ENCODE measurements at places on chromosomes 4 and X. TPM values are rescaled to one million over a fixed set of nuclear protein-coding genes. Genes with fewer than 3 reads are reported as not detected.

- H3K4me3 ChIP-seq = peak overlapping the region; percentile 12
- no peak overlapping the region for H3K27ac ChIP-seq
- H3K4me1 ChIP-seq = no peaks in the 10 kb centered on the region
- peaks cover 15% of the 10 kb centered on the region for H3K27me3 ChIP-seq
- DNase-seq = no peak
Observed at GRCh38 chr4:16082426-16083240, 1.2 kb downstream of the PROM1 start.

DNA sequence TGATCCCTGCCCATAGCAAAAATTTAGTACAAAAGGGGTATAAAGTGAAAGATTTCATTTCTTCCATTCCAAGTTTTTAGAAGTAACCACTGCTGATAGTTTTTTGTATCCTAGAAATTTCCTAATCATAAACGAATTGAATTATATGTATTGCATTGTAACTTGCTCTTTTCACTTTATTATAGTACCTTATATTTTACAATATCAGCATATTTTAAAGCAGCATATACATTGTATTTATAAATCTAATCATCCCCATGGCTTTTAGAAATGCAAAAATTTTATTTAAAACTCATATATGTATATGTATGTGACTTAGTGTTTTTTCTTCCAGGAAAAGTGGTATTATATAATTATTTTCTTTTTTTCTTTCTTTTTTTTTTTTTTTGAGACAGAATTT lies 27.7 kb downstream of the STAG2 start:
- no peaks in the 10 kb centered on the region for H3K27me3 ChIP-seq
- no peak overlapping the region for H3K4me3 ChIP-seq
- no peak overlapping the region for H3K27ac ChIP-seq
- peaks cover 23% of the 10 kb centered on the region for H3K4me1 ChIP-seq
- H3K36me3 ChIP-seq = no peaks in the 10 kb centered on the region

DNA sequence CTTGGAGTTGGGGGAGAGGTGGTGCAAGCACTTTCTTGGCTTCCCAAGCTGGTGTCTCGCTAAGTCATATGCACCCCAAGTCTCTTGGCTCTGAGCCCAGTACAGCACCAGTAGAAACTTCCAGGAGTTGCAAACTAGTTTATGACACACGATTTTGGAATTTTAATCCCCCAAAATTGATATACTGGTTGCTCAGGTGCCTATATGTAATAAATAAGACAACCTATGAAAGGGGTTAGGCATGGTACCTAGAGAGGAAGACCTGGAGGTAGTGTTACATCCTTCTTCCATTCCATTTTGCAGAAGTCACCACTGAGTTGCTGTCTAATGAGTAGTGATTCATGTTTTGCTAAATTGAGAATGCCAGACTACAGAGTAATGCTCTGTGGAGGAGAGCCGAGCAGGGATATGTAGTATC lies 4.3 kb upstream of the SLC4A4 start:
- H3K4me1 ChIP-seq = no peaks in the 10 kb centered on the region
- H3K27ac ChIP-seq = no peak overlapping the region
- no peak for DNase-seq
- H3K4me3 ChIP-seq = no peak overlapping the region

- H3K27me3 ChIP-seq = no peaks in the 10 kb centered on the region
- H3K27ac ChIP-seq = no peak overlapping the region
- H3K4me3 ChIP-seq = no peak overlapping the region
- no peak for DNase-seq
Observed at GRCh38 chrX:98795636-98796035, 1614.4 kb downstream of the PCDH19 start.

- no peak for DNase-seq
- H3K27me3 ChIP-seq = no peaks in the 10 kb centered on the region
- no peaks in the 10 kb centered on the region for H3K4me1 ChIP-seq
- no peak overlapping the region for H3K27ac ChIP-seq
Observed at GRCh38 chrX:56226980-56227379, 5.2 kb upstream of the KLF8 start.

DNA sequence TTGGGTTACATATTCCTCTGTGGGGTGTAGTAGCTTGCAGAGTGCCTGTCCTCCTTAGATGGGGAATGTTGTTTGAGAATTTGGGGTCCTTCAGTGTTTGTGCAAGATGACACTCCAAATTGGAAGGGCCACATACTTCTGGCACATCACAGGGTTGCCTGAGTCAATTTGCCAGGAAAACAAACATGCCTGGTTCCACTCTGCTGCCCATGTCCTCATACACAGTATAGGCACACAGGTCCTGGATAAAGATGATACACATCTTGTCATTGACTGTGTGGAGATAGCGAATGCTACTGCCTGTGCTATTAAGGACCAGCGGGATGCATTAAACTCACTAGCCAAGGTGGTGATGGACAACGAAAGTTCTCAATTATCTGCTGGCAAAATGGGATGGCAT lies 11.2 kb upstream of the LAP3 start:
- no peaks in the 10 kb centered on the region for H3K27me3 ChIP-seq
- DNase-seq = no peak
- no peaks in the 10 kb centered on the region for H3K36me3 ChIP-seq
- no peaks in the 10 kb centered on the region for H3K4me1 ChIP-seq
- no peak overlapping the region for H3K27ac ChIP-seq

- H3K36me3 ChIP-seq = no peaks in the 10 kb centered on the region
- no peak for DNase-seq
- H3K27ac ChIP-seq = no peak overlapping the region
- H3K4me1 ChIP-seq = no peaks in the 10 kb centered on the region
Observed at GRCh38 chr4:80407246-80407645, 71.7 kb downstream of the CFAP299 start.

DNA sequence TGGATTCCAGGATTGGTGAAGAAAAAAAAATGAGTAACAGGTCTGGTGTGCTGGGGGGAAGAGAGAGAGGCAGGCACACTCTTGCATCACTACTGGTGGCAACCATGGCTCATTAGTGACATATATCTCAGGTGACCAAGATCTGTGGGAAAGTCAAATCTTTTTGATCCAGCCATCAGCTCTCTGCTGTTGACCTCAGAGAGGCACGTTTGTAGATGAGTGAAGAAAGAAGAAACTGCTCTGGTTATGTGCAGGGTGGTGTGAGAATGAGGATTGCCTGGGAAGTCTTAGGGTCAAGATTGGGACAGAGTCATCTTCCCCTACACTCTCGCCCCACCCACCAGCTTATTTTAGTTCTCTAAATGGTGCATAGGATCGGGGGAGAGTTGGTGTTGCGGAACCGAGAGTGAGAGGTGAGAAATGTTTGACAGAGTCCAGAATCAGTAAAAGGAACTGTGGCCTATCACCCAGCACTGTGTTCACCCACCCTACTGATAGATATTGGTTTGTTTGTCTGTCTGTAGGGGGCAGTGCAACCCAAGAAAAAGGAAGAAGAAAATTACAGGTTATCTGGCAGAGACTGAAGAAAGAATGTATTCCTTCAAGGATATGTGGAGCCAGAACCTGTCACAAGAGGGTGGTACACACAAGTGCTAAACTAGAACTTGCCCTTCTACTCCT lies 21.9 kb downstream of the ARMCX6 start:
- H3K36me3 ChIP-seq = no peaks in the 10 kb centered on the region
- H3K27me3 ChIP-seq = peaks cover 11% of the 10 kb centered on the region
- no peak overlapping the region for H3K4me3 ChIP-seq

DNA sequence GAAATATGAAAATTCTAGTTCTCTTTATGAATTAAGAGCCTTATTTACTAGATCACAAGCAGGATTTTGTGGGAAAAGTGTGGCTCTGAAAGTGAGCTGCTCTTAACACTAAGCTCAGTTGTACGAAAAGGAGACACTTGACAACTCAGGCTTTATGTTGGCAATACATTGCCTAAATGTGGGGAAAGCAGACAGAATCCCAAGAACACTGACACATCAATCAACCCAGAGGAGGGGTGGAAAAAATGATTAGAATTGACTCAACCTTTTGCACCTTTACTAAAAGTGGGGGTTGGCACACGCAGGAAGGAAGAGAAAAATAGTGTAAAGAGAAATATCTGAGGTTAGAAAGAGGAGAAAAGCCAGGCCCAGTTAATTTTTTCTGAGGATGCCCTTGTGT lies 61.6 kb downstream of the CHST7 start:
- DNase-seq = no peak
- H3K36me3 ChIP-seq = no peaks in the 10 kb centered on the region

DNA sequence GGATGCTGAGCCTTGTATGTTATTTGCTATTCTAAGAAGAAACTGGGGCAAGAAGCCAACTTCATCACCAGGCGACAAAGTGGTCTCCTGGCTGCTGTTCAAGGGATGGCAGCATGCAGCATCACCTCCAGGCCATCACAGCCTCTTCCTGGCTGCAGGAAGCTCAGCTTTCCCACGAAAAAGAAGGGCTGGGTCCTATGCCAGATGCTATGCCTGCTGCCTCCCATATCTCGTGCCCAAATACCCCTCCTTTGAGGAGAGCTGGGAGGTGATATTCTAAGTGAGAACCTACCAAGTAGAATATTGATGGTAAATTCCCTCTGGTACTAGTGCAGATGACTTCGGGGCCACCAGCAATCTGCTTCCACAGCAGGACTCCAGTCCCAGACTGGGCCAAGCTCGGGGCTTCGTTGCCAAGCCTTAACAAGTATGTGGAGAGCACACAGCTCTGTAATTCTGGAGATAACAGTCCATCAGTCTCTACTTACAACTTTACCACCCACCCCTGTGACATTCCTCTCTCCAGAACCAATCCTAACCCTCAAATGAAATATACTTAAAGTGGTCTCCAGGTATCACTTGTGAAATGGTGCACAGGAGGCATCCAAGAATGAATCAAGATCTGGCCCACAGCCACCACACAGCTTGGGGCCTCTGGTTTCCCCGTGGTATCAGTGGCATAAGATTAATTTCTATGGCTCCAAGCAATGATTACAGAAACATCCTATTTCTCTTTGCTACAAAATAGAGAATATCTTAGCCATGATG lies 149.3 kb downstream of the PALLD start:
- H3K4me3 ChIP-seq = no peak overlapping the region
- no peaks in the 10 kb centered on the region for H3K4me1 ChIP-seq
- H3K27me3 ChIP-seq = no peaks in the 10 kb centered on the region

DNA sequence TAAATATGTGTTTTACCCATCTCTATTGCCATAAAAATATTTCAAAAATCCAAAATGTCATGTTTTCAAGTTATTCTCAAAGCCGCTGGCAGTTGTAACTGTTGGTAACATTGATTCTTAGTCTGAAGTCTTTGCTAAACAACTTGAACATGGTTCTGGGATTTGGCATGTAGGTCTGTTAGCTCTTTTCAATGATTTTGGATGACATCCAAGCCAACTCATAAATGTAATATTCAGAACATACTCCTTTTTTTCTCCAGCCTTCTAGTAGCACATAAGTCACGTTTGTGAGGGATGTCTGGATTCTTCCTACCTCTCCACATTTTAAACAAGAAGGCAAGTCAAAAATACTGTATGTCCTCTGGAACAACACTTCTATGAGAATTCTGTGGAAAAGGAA lies 305.3 kb downstream of the PRR32 start:
- H3K27ac ChIP-seq = no peak overlapping the region
- H3K36me3 ChIP-seq = no peaks in the 10 kb centered on the region
- no peak for DNase-seq
- no peaks in the 10 kb centered on the region for H3K4me1 ChIP-seq

DNA sequence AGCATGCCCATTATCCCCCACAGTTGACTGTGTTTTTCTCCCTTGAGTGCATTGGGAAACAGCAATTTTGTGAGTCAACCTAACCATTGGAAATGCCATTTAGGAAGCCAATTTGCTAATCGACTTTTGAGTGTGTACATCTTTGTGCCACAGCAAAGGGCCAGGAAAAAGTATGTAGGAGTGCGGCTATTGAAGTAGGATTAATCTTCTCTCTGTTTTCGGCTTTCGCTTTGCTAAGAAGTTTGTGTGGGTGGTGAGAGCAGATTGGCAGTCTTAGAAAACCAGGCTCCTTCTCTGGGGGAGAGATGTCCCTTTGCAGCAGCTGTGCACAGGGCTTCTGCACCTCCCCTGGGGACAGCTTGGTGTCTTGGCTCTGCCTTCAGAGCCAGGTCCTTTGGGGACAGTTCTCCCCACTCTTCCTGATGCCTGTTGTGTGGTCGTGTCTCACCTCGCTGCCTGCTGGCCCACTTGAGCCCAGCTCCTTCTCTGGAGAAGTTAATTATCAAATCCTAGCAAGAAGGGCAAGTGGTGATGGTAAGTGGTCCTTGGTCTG lies 74.5 kb downstream of the GEMIN8 start:
- no peak overlapping the region for H3K4me3 ChIP-seq
- no peaks in the 10 kb centered on the region for H3K27me3 ChIP-seq
- no peaks in the 10 kb centered on the region for H3K4me1 ChIP-seq
- H3K36me3 ChIP-seq = no peaks in the 10 kb centered on the region

DNA sequence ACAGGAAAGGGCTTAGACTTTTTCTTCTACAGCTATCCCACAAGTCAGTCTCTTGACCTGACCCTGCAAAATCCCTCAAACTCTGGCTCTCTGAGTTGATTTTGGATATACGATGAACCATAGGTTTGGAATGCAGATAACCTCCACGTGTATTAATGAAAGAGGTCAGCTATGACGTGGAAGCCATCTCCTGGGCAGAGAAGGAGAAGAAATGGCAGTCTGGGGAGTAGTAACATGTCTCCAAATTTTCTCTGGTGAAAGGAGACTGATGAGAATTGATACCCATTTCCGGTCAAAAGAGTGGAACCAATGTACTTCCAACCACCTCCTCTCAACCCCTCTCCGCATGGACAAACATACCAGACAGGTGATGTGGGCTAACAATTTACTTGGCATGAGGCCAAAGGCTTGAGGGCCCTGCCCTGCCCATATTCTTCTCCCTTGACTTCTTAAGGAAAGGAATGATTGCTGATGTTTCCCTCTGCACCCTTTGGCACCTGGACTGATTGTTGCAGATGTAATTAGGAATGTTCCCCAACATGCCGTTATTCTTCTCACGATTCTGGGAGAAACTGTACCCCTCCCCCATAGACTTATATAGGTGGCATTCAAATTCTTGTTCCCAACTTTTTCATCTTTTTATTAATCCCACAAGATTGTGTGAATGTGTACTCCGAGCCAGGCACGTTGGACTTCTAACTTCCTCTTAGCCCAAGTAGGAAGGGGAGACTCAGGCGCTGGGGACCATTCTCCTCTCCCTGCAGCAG lies 580 bp upstream of the PLS3 start:
- H3K36me3 ChIP-seq = no peaks in the 10 kb centered on the region
- H3K27ac ChIP-seq = peak overlapping the region; percentile 92
- H3K4me3 ChIP-seq = peak overlapping the region; percentile 76
- H3K27me3 ChIP-seq = no peaks in the 10 kb centered on the region
- peaks cover 38% of the 10 kb centered on the region for H3K4me1 ChIP-seq
- peak; percentile 87 for DNase-seq

GRCh38 chrX:10660171-10660570 lies 39.8 kb upstream of the MID1 start:
- H3K4me1 ChIP-seq = no peaks in the 10 kb centered on the region
- no peak overlapping the region for H3K4me3 ChIP-seq
- H3K27ac ChIP-seq = no peak overlapping the region

Gene CNGA1
- total RNA-seq = 0.23 TPM

Gene FAM9C
- not detected for total RNA-seq

Gene PABPC4L
- total RNA-seq = not detected

Gene NUDT10
- not detected for total RNA-seq

Gene GLUD2
- total RNA-seq = 0.33 TPM

Gene UCHL1
- 0.74 TPM for total RNA-seq
